M059J (cell line): ENCODE measurements at places on chromosomes 12 and 14. TPM values are rescaled to one million over a fixed set of nuclear protein-coding genes. Genes with fewer than 3 reads are reported as not detected.

The CEBPE gene
- total RNA-seq: not detected in 2 replicates

DNA sequence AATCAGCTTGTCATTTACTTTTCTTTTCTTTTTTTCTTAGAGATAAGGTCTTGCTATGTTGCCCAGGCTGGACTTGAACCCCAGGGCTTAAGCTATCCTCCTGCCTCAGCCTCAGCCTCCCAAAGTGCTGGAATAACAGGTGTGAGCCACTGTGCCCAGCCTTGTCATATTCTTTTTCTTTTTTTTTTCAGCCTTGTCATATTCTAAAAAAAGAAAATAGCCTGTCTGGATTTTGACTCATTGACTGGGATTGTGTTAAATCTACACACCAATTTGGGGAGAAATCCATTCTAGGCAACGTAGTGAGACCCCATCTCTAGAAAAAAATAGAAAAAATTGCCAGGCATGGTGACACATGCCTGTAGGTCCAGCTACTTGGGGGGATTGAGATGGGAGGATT lies 24.1 kb downstream of the ATP5MC2 start:
- no peak for DNase-seq

- DNase-seq: peak; percentile 9
Measured at GRCh38 chr12:1122786-1123185, 131.8 kb downstream of the ERC1 start.

GRCh38 chr14:73613419-73613963 lies 1.2 kb downstream of the ACOT6 start:
- no peak for DNase-seq

The KRT85 gene
- total RNA-seq: not detected in 2 replicates

The TAS2R19 gene
- total RNA-seq: 0.22 TPM in 1 of 2 replicates, not detected in the other

GRCh38 chr12:50988051-50988450 lies 35.7 kb downstream of the HIGD1C start:
- DNase-seq: no peak

- peak; percentile 12 for DNase-seq
Measured at GRCh38 chr12:120498870-120499515, 3.1 kb downstream of the DYNLL1 start.

GRCh38 chr14:20662968-20663732 lies 21.2 kb upstream of the RNASE4 start:
- peak; percentile 81 for DNase-seq

GRCh38 chr12:116284396-116284795 lies 6.9 kb upstream of the MED13L start:
- no peak for DNase-seq

DNA sequence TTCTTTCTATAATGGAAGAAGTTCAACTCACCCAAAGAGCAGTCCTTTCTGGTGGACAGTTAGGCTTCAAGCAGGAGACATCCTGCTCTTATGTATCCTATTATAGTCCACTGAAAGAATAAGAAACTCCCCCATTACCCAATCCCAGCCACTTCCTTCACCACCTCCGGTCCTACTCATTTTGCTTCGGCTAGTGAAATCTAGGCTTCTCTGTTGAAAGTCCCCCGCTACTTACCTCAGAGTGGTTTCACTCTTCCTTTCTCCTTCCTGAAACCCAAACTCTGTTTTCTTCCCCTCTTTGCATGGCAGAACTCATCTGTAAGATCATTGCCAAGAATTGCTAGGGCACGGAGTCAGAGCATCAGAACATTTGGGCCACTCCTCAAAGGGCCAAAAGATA lies at the start of gene GPR84:
Gene GPR84, minus strand, starts transcription at position 74 of the 400 bp plus-strand sequence. CDS start 635 bp downstream, outside the sequence.
- no peak for DNase-seq

The INHBE gene
- 0.42 and 1.4 TPM in 2 replicates for total RNA-seq

- DNase-seq: no peak
Measured at GRCh38 chr14:66696326-66696725, 188.4 kb downstream of the GPHN start.

The SPX gene
- 0.39 and 0.47 TPM in 2 replicates for total RNA-seq

DNA sequence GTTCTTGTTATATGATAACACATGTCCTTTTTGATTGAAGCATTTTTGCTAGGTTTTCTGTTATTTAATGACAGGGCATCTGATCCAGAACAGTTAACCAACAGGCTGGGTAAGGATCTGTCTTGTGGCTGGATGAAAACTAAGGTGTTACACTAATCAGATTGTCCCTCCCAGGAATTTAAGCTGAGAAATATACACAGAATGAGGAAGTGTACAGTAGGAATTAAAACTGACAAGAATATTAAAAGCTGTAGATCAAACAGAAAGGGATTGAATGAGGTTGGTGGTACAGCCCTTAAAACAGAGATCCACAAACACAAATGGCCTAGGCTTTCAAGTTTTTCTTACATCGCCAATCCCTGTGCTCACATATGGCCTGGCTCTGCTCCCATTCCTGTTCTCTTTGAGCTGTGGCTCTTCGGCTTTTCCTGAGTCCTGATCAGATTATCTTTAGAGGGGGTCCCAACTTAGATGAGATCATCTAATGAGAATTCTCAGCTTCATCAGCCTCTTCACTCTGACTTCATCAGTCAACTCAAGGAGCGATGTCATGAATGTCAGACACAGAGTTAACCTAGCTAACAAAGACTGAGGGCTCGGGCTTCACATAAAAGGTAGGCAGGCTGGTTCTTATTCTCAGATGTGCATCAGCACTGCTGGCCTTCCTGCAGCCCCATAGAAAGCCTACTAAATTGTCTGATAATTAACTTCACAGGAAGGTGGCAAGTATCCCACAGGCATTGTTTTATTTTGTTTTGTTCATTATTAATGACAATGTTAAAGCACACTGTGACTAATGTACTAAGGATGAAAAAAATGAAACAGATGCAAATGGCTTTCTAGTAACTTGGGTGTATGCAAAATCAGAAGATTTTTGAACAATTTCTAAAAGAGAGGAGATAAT lies 11.4 kb downstream of the PYGL start:
- DNase-seq: no peak

The BHLHE41 gene
- 5.0 and 7.4 TPM in 2 replicates for total RNA-seq

DNA sequence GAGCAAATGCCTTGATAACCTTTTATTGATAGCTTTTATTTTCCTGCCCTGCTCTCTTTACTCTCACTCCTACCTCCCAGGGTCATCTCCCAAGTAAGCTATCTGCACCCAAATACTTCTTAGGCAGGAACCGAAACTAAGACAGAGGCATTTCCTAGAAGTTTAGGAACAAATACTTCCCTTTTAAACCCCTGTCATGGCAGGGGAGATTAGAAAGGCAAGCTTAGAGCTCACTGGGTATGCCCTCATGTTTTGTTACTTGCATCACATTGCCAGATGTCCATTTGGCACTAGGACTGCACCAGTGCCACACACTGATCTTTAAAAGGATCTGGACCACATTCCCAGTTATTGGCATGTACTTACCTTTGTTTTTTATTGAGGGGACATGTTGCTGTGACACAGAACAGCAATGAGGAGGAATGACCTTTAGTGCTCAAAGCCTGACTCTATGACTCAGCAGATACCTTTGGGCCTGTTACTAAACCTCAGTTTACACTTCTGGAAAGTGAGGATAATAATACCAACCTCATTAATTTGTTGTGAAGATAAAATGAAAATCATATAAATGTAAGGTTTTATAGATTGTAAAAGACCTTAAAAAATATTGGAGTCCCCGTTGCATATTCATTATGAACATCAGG lies 40.9 kb upstream of the MBIP start:
- no peak for DNase-seq

The C1QL4 gene
- total RNA-seq: 0.39 TPM in 1 of 2 replicates, not detected in the other

DNA sequence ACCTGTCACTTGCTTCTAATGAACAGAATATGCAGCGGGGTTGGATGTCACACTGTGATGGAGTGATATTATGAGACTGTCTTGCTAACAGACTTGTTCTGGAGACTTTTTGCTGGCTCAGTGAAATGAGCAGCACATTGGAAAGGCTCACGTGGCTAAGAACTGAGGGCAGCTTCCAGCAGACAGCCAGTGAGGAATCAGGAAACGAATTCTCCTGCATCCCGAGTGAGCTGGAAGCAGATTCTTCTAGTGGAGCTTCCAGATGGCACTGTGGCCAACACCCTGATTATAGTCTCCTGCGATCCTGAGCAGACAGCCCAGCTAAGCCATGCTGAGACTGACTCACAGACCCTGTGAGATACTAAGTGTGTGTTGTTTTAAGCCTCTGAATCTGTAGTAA lies 16.1 kb upstream of the TSPAN9 start:
- no peak for DNase-seq

GRCh38 chr14:96161636-96162035 lies 43.0 kb upstream of the BDKRB2 start:
- no peak for DNase-seq

The ACOT6 gene
- not detected in 2 replicates for total RNA-seq

The GZMB gene
- not detected in 2 replicates for total RNA-seq

The C12orf75 gene
- 555 and 669 TPM in 2 replicates for total RNA-seq

DNA sequence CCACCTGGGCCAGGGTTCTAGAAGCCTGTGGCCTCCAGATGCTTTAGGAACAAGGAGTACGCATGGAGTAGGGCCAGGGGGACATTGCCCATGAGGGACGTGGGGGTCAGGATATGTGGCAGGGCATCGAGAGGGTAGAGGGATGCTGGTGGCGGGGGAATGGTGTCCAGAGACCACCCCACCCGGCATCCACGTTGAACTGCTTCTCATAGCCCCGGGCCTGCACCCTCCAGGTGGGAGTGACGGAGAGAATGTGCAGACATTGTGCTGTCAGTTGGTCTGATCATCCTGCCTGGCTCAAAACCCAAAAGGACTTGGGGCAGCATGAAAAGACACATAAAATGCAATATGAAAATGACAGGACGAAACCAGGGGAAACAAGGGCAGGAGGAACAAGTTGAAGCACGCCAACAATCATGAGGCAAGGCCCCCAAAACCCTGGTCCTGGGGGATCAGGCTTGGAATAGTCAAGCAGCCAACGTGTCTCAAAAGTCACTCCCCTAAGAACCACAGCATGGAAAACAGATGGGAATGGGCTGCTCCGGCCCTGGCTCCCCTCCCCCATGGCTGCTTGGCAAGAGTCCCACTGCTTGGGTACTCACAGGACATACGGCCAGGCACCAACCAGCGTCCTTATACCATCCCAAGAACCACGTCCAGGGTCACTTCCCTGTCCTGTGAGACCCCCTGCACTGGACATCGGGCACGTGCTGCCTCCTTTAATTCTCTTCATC lies 117.9 kb downstream of the DICER1 start:
- no peak for DNase-seq

GRCh38 chr12:28209782-28210181 lies 19.5 kb downstream of the CCDC91 start:
- DNase-seq: peak; percentile 38

The SDS gene
- 0.05 and 0.10 TPM in 2 replicates for total RNA-seq

DNA sequence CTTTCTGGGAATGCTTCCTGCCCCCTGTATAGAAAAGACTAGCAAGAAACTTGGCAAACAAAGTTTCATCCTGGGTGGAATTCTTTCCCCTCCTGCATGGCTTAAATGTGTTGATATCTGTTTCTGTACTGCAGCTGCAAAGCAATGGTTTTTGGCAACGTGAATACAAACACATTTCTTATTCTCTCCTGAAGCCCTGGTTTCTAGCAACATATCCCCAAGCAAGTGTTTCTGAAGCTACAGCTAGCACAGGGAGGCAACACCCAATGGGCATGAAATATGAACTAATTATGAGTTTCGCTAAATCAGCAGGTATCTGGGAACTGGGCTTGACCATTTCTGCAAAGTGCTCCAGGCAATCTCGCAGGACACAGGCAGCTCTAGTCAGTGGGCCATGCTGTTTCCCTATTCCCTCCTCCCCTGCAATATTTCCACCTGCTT lies 392.3 kb upstream of the TMPO start:
- no peak for DNase-seq

The BEST3 gene
- total RNA-seq: 0.02 TPM in 1 of 2 replicates, not detected in the other

The MMP17 gene
- total RNA-seq: 8.3 and 10.1 TPM in 2 replicates

The GDF3 gene
- total RNA-seq: not detected in 2 replicates

GRCh38 chr12:33602515-33602914 lies 162.9 kb upstream of the SYT10 start:
- no peak for DNase-seq

GRCh38 chr12:82996168-82996812 lies 309.6 kb downstream of the TMTC2 start:
- no peak for DNase-seq

- no peak for DNase-seq
Measured at GRCh38 chr14:106622200-106622745, 1095.9 kb downstream of the TMEM121 start.

- peak; percentile 73 for DNase-seq
Measured at GRCh38 chr14:89600950-89601826, 184.2 kb upstream of the FOXN3 start.

DNA sequence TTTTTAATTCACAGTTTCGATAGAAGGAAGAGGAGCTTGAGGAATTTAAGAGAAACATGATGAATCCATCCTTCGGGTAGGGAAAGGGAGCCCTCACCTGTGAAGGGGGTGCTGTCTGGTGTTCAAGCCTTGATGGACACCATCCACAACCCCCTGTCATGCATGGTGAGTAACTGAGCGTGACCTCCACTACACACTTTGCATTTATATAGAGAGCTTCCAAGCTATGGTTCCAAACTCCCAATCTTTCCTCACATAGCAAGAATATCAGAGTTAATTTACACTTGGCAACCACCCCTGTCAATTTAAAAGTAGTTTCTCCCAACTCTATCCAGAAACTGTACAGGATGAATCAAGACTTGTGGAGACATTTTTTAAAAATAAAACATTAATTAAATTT lies 13.1 kb upstream of the NID2 start:
- DNase-seq: no peak

- peak; percentile 24 for DNase-seq
Measured at GRCh38 chr14:88856786-88857366, 32.4 kb downstream of the TTC8 start.

The FOXN4 gene
- not detected in 2 replicates for total RNA-seq

- no peak for DNase-seq
Measured at GRCh38 chr12:22803725-22804124, 178.8 kb downstream of the ETNK1 start.

GRCh38 chr12:27359578-27360340 lies 27.1 kb downstream of the BMAL2 start:
- DNase-seq: peak; percentile 13

DNA sequence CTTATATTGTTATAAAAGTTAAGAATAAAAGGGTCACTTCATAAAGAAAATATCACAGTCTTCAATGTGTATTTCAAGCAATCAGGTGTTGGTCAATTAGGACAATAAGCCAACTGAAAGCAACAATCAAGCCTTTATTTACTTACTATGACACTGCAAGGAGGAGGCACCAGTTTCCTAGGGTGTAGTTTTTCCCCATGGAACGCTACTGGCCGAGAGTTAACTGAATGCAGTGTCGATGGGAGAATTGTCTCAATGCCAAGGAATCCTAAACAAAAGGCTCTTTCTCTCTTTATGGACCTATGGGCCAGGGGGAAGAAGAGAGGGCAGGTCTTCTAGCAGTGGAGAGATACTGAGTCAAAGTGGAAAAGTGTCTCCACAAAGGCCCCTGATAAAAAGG lies 142.4 kb downstream of the CMAS start:
- no peak for DNase-seq

- DNase-seq: peak; percentile 87
Measured at GRCh38 chr12:3130057-3130830, 53.1 kb downstream of the TSPAN9 start.

- DNase-seq: no peak
Measured at GRCh38 chr12:52744493-52745156, 32.5 kb downstream of the KRT76 start.
